ENCODE measurements at places on chromosomes 5 and 9.

- no peak for DNase-seq
These were observed 518 bp downstream of the LOX start for GRCh38 chr5:122077366-122078115.

- no peak for DNase-seq
These were observed 6.1 kb downstream of the GARIN3 start for GRCh38 chr5:157160001-157160400.

- no peak for DNase-seq
These were observed 409.5 kb upstream of the GRIA1 start for GRCh38 chr5:153080940-153081339.

- no peak for DNase-seq
These were observed 193.0 kb downstream of the RFX3 start for GRCh38 chr9:3332802-3333201.

DNA sequence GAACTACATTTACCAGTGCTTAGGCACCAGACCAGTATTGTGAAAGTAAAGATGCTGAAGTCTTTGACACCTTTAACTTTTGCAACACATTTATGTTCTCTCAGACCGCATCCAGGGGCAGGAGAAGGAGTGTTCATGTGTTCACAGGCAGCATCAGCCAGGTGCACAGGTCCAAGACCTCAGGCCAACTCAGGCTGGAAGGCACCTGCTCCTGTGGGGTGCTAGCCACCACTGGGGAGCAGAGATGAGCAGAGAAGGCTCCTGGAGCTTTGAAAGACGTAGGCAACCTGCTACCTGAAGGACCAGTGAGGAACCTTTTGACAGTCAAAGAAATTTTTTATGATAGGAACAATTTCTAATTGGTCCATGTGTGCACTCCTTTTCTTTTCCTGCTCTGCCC lies 35.6 kb downstream of the DAPK1 start:
- no peak for DNase-seq

- no peak for DNase-seq
These were observed 50.0 kb upstream of the ORM1 start for GRCh38 chr9:114272739-114273431.

GRCh38 chr5:121055586-121055985 lies 591.5 kb downstream of the PRR16 start:
- DNase-seq, result no peak

- DNase-seq, result no peak
These were observed 89.9 kb downstream of the PAM start for GRCh38 chr5:102845041-102845440.

DNA sequence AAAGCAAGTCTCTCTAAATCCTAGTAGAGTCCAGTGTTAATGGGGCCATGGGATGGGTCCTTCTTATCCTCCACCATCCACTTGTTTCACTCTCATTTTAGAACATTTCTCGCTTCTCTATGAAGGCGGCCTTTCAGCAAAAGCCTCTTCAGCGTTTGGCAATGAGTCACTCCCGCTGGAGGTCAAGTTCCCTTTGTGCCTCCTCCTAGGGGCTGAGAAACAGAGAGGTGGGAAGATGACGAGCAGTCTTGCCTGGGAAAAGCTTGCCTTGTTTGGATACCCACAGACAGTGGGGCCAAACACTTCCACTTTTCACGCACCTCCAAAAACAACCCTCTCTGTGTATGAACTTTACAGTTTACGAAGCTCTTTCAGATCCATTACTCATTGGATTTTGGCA lies 168.8 kb downstream of the GABBR2 start:
- no peak for DNase-seq

DNA sequence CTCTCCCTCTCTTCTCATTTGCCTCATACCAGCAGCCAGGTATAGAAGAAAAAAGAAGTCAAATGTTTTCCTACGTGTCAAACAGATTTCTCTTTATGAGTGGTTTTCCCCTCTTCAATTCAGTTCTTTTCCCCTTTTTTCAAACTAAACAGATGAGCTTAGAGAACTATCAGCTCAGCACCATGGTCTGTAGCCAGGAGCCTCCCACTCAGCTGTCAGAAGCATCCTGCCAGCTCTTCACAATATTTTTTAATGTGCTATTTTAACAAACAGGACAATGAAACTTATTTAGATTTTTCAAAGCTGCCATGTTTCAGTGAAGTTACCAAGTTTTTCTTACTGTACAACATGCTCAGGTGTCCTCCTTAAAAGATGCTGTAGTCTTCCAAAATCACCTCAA lies 63.5 kb downstream of the CMYA5 start:
- DNase-seq, result no peak

DNA sequence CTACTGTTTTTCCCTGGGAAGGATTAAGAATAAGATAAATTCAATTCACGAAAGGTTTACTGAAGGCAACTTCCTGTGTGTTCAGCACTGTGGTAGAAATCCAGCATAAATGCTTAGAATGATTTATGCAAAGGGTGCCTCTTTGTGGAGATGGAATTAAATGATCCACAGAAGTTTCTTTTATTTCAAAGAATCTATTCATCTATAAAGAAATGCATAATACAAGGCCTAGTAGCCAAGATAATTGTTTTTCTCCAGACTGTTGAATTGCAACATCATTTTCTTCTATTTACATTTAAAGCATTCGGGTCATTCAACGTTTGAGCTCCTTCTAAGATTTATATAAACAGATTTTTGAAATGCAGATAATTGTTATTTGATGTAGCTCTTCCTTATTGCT lies 138.8 kb upstream of the NFIL3 start:
- DNase-seq, result no peak

DNA sequence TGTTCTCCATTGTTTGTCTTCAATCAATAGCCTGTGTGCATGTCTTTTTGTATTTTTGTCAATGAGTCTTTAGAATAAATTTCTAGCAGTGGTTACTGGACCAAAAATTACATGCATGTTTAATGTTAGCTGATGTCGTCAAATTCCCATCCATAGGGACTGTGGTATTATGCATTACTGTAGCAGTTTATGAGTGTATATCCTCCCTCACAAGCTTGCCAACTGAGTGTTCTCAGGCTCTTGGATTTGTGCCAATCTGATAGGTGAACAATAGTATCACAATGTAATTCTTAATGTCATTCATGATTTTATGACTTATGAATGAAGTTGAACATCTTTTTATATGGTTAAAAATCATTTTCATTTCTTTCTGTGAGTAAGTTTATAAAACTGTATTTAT lies 13.0 kb downstream of the SNX24 start:
- no peak for DNase-seq

DNA sequence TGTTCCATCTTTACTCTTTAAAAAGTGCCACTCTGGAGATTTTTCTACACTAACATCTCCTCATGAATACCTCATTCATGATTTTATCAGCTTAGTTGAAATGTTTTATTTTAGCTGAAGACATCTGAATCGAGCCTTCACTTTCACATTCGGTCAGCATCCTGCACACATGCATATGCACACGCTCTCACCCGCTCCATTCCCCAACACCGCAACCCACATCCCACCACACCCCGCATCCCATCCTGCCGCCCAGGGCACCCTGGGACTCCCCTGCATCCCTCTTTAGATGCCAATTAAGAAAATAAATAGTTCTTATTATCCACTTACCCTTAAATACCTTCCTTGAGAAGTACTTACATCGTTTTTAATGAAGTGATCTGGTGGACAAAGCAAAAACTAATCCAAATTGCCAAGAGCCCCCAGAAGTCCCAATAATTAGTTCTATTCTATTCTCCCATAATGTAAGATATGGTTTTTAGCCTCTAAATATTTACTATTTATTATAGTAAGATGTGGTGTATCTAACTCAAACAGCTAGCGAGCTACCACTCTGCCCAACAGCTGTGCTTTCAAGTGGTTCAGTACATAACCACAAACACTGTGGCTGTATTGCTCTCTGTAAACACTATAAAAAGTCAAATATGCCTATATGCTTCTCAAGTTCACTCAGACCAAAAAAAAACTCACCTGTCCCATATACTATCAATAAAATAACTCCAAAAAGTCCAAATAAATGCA lies 38.2 kb downstream of the GZMK start:
- DNase-seq, result peak; percentile 44

- DNase-seq, result no peak
These were observed 266.1 kb downstream of the GRIA1 start for GRCh38 chr5:153756540-153756939.

DNA sequence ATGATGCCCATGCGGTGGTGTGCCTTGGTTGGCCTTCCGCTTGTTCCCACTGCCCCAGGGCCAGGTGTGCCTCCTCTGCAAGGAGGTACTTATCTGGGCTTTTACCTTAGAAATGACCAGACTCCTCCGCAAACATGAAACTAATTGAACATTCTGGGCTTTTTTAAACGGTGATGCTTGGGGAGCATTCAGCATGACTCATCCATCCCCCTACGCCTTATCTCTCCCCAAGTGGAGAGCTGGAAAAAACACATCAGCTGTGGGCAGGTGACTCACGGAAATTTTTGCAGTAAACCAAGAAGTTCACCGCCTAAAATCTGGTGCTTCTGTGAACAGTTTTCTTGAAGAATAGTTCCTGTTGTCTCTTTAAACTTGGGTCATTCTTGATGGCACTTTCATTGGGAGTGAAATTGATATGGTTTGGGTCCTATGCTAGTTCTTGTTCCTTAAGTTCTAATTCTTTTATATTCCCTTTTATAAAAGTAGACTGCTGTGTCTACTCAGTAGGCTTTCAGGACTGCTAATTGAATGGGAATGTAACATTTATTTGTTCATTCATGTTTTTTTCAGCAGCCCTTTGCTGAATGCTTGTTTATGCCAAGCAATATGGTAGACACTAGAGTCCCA lies 39.6 kb downstream of the SFXN1 start:
- peak; percentile 80 for DNase-seq
